ENCODE measurements at places on chromosomes 1 and 21.

GRCh38 chr1:157363660-157364140, 188.6 kb downstream of the FCRL5 start:
- DNase-seq: no peak

DNA sequence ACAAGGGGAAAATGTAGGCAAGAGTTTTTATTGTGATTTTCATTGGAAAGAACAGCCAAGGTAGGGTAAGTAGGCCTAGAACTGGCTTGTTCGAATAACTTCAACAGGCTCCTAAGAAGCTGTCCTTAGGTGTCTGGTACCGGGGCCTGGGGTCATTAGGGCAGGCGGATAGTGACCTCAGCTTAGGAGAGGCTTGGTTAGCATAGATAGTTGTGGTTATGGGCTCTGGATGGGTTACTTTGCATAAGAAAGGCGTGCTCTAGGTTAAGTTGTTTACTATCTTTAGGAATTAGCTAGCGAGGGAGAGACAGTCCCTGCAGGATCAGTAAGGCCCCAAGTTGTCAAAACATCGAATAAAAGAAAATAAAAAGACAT, 20.7 kb upstream of the HPCAL4 start:
- no peak for DNase-seq

DNA sequence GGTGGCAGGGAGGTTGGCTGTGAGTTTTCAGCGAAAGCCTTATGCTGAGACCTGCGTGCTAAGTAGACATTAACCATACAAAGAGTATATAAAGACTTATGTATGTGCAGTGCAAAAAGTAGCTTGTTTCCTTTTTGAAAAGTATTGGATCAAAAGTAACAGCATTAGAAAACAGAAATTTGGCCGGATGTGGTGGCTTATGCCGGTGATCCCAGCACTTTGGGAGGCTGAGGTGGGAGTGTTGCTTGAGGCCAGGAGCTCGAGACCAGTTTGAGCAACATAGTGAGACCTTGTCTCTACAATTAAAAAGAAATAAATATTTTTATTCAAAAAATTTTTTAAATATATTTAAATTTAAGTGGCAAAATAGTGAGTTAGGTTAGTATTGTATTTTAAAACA, 2.2 kb downstream of the RPAP2 start:
- no peak for DNase-seq

DNA sequence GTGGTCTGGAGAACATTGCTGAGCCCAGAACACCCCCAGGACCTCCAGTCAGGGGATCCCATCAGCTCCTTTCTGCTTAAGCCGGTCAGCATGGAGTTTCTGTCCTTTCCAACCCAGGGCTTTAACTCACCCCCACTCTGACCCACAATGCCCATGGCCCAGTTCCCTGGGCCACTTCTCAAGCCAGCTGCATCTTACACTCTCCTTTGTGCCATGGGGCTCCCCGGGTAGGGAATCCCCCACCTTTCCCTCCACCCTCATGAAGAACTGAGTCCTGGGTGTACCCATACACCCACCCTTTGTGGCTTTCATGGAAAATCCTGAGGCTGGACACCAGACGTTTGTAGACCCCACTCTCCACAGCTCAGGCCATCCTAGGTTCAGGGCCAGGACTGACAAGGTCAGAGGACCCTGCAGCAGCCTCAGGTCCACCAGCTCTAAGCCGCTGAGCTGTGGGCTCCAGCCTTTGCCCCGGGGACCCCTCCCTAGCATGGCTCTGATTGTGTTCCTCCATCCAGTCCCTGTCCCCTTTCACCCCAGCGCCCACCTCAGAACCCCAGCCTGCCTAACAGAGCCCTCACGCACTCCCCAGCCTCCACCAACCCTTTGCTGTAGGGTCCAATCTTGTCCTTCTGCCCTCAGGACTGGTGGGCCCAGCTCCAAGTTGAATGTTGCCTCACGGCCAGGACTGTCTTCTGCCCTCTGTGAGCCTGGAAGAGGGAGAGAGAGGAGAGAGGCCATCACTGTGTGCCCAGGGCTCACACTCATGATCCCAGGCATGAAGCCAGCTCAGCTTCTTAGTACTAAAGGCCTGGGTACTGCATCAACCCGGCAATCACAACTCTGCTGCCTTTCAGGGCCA, 394.8 kb downstream of the MATN1 start:
- no peak for DNase-seq

DNA sequence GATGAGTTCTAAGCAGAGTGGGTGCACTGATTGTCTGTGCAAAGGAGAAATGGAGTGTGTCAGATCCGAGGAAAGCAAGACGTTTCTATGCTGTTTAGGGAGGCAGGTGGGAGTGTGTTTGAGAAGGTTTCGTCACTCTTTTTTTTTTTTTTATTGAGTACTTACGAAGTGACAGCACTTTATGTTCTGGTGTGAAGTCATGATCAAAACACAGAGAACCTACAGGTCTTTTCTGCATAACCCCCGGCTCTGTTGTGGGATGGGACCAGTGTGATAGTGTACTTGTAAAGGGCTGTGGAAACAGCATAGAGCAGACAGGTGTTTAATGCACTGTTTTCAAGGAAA, 26.7 kb downstream of the MIA3 start:
- no peak for DNase-seq

DNA sequence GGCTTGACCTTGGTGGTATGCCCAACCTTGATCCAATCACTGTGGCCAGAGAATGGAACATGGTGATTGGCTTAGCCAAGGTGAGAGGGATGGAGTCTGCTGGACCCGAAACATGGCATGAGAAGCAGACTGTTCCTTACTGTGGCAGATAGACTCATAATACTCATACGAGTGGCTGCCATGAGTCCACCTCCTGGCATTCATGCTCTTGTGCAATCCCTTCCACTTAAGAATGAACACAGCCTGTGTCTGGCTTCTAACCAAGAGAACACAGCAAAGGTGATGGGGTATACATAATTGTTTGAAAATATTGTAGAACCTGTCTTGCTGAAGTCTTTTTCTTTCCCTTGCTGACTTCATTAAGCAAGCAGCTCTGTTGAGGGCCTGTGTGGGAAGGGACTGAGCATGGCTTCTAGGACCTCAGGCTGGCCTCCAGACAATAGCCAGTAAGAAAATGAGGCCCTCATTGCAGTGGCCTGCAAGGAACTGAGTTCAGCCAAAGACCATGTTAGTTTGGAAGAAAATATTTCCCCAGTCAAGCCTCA, 85.9 kb downstream of the ZNF281 start:
- no peak for DNase-seq

DNA sequence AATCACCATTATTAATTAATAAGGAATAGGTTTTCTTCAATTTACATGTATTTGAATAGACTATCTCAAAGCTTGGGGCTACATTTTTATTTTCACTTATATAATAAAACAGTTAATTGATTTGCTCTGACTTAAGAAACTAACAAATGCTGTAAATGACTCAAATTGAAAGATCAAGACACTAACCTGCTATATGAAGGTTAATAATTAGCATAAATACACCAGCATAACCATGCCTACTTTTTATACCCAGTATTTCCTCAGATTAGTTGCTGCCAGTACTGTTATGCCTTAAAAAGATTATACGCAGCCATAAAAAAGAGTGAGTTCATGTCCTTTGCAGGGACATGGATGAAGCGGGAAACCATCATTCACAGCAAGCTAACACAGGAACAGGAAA, 1545.1 kb downstream of the AMY1C start:
- DNase-seq: no peak

DNA sequence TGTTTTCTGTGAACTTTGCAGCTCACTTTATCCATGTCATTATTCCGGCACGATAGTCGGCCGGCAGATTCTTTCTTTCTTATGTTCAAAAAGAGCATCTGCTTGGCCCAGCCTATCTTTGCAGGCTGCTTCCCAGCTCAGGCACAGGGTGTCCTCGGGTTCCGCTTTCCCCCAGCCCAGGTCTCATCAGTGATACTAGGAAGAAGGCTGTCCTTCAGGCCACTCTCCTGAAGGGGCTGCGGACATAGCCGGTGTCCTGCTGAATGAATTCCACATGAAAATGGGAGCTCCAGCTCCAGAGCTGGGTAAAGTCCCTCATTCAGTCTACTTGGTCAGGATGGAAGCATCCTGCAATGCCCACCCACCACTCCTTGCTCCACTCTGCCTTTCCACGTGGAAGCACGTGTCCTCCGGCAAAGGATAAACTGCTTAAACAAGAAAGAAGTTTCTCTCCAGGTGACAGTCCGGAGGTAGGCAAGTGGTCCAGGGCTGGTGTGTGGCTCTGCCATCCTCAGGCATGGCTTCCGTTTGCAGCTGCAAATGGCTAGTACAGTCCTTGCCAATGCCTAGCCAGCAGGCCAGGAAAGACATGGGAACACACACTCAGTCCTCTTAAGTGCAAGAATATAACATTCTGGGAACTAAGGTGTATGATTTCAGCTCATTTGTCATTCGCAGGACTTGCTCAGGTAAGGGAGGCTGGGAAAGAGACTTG, 161.0 kb downstream of the TRIM33 start:
- no peak for DNase-seq

- DNase-seq: no peak
Measured at GRCh38 chr1:184051138-184051484, 419 bp upstream of the TSEN15 start.

GRCh38 chr21:37717534-37717933, 198.7 kb downstream of the KCNJ6 start:
- DNase-seq: no peak

GRCh38 chr21:44647222-44647552, 973 bp downstream of the KRTAP10-11 start:
- DNase-seq: no peak

DNA sequence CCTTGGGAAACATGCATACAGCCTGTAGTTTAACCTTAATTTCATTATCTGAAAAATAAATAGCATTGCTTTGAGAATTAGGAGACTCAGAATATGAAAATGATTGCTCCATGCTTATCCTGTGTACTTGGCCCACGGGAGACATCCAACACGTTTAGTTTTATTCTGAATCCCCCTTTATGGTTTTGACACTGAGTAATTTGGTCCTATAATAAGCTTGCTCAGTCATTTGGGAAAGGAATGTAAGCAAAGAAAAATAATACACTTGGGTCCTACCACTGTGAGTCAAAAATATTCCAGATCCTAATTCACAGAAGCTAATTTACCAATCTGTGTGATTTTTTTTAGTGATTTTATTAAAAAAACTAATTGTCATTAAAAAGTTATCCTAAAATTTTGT, 557.3 kb downstream of the USP25 start:
- DNase-seq: no peak

All from stimulated activated CD4-positive, alpha-beta T cell treated with anti-CD3 and anti-CD28 coated beads, Interleukin-2, amount 100 ng/mL, for 48 hours (primary cell).